ENCODE measurements at places on chromosomes 5 and 9.
A peak's percentile ranks its signal among the peaks of the same experiment; 100 is the strongest.

- DNase-seq: no peak
These were observed 13.8 kb upstream of the FGF18 start for GRCh38 chr5:171405615-171406014.

DNA sequence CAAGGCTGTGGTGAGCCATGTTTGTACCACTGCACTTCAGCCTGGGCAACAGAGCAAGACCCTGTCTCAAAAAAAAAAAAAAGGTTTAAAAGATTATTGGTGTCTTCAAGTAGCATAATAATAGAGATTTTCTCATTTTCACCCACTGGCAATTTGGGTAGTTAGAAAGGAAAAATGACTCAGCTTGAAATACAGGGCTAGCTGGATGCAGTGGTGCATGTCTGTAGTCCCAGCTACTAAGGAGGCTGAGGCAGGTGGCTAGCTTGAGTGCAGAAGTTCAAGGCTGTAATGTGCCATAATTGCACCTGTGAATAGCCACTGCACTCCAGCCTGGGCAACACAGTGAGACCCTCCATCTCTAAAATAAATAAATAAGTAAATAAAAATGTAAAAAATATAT lies 111.1 kb downstream of the ARRDC3 start:
- DNase-seq: no peak

DNA sequence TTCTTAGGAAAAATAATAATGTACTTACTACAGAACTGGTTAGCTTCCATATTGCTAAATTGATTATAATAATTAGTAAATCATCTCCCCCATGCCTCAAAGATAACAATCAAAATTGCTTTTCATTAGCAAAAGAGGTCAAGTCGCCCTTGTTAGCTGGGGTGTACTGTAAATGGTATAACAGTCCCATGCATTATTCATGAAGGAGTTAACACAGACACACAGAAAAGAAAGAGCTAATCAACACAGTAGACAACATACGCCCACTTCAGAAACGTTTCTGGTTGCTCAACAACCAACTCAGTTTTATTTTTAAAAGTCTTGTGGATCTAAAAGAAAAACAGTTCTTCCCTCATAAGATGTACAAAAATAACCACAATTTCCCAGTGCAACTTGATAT lies 100.2 kb downstream of the MPDZ start:
- DNase-seq: no peak

GRCh38 chr9:92723801-92724323 lies 40.8 kb downstream of the BICD2 start:
- DNase-seq: no peak

- no peak for DNase-seq
These were observed 141.7 kb downstream of the ARSB start for GRCh38 chr5:78843436-78843835.

DNA sequence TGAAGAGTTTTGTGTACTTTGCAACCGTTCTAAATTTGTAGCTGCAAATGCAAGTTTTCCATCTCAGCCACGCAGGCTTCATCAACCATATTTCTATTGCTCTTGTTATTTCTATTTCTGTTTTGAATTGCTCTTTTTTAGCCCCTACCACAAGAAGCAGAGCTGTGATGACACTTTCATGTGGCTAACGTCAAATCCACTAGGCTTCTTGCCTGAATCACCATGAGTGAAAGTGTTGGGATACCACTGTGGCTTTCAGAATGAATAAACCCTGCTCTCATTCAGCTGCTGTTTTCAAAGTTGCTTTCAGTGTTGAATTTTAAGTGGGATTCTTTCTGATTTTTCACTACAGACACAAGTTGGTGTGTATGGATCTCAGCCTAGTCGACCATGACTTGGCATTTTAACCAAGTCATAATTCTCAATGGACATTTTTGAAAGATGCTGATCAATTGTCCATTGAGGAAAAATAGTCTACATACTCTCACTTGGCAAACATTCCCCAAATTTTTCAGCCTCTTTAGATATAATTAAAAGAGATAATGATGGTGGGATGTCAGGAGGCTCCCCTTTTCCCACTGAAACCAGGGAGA lies 41.0 kb upstream of the MTAP start:
- DNase-seq: no peak

DNA sequence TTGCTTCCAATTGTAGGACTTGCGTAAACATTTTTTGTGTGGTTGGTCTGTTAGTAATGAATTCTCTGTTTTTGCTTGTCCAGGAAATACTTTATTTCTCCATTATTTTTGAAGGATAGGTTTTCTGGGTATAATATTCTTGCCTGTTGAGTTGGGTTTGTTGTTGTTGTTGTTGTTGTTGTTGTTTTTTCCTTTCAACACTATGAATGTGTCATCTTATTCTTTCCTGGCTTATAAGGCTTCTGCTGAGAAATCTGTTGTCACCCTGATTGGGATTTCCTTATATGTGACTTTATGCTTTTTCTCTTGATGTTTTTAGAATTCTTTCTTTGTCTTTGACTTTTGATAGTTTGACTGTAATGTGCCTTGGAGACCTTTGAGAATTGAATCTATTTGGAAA lies 39.8 kb downstream of the SLF1 start:
- no peak for DNase-seq

GRCh38 chr9:134314950-134315715 lies 11.1 kb upstream of the RXRA start:
- no peak for DNase-seq

DNA sequence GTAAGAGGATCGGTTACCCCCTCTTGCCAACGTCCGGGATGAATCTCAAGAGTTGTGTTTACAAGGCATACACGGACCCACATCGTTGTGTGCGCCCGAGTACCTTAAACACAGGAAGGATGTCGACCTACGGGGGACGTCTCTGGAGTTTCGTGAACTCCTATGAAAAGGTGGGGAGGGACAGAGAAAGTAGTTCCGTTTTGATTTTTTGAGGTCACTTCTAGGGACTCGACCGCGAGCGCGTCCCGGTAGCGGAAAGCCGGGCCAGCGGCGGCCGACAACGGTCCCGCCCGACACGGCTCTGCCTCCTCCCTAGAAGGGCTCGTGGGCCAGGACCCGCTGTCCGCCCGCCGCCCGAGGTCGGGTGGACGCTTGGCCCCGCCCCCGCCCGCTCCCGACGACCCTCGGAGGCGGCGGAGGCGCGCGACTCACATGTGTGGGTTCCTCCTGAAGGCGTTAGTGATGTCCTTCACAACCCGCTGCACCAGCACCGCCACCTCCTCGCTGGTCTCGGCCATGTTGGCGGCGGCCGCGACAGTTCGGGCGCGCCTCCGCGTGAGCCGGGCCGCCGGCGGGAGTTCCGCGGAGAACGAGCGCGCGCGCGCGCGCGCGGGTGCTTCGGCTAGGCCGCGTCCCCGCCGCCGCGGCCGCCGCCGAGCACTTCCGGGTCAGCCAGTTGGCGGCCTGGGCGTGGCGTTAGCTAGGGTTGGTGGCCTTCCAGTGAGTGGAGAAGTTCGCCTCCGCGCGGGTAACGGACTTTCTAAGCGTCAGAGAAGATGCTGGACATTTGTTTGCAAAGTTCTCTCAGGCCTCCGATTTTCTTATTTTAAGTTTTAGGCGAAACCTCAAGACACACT lies at the start of gene PTAR1:
Gene PTAR1, minus strand, starts transcription at position 591 of the 857 bp plus-strand sequence. Its CDS starts 73 bp downstream, at position 518.
- DNase-seq: peak; percentile 89

DNA sequence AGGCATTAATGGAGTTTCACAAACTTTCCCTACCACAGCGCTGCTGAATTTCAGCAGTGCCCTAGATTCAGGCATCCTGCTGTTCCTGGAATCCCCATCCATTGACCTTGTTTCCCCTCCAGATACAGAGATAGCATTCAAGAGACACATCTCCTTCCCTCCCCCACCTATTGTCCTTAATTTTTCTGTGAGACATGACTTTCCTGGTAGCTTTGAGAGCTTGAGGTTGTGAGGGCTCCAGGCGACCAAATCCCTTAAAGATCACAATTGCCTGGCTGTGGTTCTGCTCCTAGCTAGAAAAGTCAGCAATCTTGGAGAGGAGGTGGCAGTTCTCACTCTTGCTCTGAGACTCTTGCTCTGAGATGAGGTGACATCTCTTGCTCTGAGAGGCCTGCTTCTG lies 48.0 kb downstream of the PRR16 start:
- no peak for DNase-seq

DNA sequence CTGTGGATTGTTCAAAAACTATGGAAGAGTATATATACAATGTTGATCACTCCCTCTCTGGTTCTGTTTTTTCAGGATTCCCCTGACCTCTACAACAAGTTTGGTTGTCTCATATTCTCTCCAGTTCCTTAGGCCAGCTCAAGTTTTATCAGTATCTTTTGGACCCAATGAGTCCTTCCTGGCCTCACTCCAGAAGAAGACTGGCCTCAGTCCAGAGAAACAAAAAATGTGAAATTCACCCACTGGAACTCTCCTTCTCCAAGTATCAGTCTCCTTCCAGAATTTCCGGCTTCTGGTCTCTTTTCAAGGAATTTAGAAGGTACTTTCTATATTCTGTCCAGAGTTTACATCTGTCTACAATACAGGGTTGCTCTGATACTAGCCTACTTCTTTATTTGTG lies 537.8 kb upstream of the FTMT start:
- no peak for DNase-seq

GRCh38 chr9:91949946-91950664 lies at the start of gene ROR2:
Gene ROR2, minus strand, starts transcription at chr9:91950228.
- no peak for DNase-seq

- no peak for DNase-seq
These were observed 525.0 kb downstream of the NR2F1-AS1 start for GRCh38 chr5:93055971-93056370.

GRCh38 chr5:124231230-124231629 lies 515.2 kb downstream of the ZNF608 start:
- DNase-seq: no peak

- DNase-seq: no peak
These were observed 8.8 kb upstream of the N4BP3 start for GRCh38 chr5:178104492-178104891.

- DNase-seq: no peak
These were observed 88.8 kb upstream of the SH3GL2 start for GRCh38 chr9:17490110-17490509.

GRCh38 chr9:107782789-107783188 lies 293.2 kb upstream of the KLF4 start:
- DNase-seq: no peak

DNA sequence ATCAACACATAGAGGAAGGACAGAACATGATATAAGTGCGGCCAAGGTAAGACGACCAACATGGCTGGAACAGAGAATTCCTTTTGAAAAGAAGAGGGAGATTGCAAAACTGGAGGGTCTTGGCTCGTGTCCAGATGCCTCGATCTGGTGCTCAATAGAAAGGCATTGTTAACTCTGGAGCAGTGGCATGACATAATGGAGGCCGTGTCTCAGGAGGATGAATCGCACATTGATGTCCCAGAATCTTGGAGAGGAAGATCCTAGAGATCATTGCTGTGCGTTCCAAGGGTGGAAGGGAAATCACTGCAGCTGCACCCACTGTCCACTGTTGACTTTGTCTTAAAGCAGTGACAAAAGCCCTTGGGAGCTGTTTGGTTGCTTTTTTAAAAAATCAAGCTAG lies 30.9 kb downstream of the GRAMD2B start:
- DNase-seq: peak; percentile 99

GRCh38 chr5:172586125-172587060 lies 54.7 kb upstream of the NEURL1B start:
- no peak for DNase-seq

GRCh38 chr5:51889703-51890102 lies 506.5 kb downstream of the ISL1 start:
- no peak for DNase-seq

DNA sequence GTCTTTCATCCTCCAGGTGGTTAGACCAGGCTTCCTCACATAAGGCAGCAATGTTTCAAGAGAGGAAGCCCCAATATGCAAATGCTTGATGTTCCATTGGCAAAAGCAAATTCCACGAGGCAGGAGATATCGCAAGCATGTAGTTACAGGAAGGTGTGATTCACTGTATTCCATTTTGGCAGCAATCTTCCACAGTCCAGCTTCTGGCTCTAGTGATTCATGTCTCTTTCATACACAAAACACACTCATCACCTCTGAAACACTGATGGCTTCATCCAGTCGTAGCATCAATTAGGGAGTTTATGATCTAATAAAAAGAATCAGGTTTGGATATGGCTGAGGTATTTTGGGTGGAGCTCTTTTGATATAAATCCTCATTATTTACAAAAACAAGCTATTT lies 552.2 kb upstream of the RIOK2 start:
- DNase-seq: no peak

DNA sequence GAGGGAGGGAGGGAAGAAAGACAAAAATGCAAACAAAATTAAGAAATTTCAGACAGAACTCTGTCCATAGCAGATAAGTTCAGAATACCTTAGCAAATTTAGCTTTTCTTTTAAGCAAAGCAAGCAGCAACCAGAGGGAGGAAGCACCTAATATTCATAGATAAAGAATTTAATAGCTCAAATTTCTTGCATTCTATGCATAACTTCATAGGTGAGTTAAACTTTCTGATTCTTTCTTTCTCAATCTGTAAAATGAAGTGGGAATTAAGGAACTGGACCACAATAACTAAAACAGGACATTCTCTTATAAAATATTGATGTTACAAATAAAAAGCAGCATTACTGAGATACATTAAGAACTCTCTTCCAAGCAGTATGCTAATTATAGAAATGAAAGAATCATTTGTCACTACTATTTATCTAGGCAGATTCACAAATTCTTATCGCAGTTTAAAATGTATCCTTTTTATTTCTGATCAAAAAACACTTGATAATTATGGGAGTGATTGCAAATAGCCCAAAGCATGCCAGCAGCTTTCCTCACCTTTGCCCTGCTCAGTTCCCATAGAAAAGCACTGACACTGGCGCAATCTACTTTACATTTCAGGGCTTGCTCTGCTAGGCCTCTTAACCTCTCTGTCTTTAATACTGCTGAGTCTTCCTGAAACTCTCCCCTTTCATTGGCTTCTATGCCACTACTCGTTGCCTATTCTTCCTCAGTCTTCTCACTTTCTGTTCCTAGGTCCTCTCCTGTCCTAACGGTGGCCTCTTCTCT lies 341.8 kb downstream of the PIK3R1 start:
- DNase-seq: no peak

DNA sequence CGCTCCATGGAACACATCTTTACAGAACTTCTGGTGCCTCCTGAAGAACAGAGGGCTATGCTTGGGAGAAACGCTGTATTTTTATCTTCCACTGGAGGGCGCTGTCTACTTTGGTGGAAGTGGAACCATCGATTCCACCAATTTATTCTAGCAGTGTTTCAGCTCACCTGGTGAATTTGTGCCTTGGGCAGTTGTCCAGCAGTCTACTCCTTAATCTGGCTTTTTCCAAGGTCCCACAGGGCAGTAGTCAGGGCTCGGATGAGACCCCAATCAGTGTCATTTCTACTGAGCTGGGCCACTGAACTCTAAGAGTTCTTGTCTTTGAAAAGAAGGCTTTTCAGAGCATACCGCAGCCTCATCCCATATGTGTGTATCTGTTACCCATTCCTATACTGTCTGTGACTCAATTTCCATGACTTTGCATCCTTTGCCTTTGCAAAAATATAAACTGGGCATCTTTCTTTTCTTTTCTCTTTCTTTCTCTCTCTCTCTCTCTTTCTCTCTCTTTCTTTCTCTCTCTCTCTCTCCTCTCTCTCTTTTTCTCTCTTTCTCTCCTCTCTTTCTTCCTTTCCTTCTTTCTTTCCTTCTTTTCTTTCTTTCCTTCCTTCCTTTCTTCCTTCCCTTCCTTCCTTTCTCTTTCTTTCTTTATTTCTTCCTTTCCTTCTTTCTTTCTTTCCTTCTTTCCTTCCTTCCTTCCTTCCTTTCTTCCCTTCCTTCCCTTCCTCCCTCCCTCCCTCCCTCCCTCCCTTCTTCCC lies 138.4 kb upstream of the ZNF618 start:
- peak; percentile 48 for DNase-seq

All from pons (tissue), 1 donor.